ENCODE measurements at places on chromosomes 11 and 22.
A peak's percentile ranks its signal among the peaks of the same experiment; 100 is the strongest.

DNA sequence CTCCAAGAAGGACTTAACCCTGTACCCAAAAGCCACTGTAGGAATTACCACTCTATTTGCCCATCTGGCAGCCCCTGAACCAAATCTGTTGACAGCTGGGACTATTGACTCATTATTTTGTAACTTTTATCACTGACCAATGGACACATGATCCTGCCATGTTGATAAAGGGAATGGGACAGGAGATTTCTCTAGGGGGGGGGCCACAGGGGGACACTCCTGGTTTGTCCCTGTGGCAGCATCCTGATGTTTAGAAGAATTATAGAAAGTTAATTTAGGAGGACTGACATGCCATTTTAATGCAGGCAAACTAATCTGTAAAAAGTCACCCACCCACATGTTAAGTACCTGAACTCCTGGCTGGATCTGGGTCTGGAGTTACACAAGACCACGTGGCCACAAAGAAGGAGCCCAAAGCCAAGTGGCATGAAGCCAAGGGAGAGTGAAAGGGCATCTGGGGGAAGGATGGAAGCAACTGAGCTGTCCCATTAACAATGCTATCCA is 558.1 kb downstream of the ETS1 start:
- no peak for DNase-seq

- DNase-seq: no peak
These were observed 22.1 kb downstream of the STIM1 start for GRCh38 chr11:3877364-3878257.

- no peak for DNase-seq
These were observed 66.3 kb downstream of the CABIN1 start for GRCh38 chr22:24077416-24077815.

DNA sequence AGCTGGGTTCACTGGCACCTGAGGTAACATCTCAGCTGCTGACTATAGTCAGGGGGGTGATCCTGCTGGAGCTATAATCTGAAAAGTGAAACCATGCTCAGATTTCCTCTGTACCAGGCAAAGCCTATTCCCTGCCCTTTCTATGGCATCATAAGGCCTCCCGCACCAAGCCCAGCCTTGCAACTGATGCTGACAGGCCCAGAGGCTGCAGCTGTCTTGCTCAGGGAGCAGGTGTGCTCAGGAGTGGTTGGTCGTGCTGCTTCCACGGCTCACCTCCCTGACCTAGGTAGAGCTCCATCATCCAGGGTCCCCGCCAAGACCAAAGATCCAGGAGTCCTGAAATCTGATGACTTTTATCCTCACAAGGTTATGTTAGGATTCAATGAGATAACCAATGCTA is 121.7 kb downstream of the FEZ1 start:
- DNase-seq: no peak

DNA sequence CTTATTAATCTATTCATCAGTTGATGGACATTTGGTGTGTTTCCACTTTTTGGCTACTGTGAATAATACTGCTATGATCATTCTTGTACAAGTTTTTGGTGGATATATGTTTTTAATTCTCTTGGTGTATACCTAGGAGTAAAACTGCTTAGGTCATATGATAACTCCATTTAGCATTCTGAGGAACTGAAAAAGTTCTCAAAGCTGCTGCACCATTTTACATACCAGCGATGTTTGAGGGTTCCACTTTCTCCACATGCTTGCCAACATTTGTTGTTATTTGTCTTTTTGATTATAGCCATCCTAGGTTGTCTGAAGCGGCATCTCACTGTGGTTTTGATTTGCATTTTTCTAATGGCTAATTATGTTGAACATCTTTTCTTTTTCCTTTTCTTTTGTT is 4.1 kb upstream of the ACER3 start:
- DNase-seq: no peak

GRCh38 chr11:46918083-46918787 is at the start of gene LRP4:
Gene LRP4, minus strand, starts transcription at chr11:46918550. Its CDS starts 171 bp downstream, at chr11:46918379.
- peak; percentile 57 for DNase-seq

DNA sequence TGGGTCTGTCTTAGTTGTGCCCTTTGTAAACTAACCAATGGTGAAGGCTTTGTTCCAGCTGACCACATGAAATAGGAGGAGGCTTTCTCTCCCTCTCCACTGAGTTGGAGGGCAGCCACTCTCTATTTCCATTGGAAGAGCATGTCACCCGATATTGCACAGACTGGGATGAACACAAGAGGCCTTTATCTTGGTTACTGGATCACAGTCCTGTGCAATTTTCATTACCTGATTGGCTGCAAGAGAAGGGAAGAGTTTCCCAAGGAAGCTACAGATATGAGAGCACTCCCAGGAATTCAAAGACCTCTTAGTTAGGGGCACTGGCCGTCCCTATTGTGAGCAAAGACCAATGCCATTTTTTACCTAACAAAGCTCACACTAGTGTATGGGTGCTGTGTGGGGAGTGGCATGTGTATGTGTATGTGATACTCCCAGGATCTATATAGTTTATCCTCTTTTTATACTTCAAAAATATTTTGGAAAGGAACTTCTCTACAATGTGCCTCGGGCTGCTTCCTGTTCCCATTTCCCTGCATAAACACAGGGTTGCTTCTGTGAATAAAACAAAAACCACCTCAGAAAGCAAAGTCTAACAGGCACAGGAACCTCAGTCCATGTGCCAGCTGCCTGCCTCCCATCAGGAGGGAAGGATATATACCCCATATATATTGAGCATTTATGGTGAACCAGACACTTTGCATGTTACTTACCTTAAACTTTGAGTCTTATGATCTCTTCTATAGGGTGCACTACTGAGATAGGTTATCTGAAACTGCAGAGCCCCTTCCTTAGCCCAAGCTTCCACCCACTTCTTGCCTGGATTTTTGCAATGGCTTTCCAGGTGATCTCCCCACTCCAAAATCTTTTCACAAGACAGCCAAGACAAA is 126.5 kb downstream of the RASSF10 start:
- no peak for DNase-seq

GRCh38 chr22:44449061-44449682 is 48.9 kb downstream of the RTL6 start:
- DNase-seq: no peak

DNA sequence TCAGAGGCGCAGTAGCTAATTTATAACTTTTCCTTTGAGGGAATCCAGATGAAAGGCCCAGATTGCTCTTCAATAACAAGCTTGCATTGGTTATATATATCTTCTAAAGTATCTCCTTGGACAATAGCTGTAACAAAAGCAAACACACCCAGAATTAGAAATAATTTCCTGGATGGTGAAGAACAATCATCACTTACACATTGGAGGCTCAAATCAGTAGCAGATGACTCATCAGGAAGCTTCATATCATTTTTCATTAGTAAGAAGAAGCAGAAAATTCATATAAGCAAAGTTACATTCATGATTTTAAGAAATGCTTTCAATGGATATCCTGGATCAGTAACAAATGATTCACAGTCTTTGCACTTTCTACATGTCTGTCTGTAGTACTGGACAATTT is 173.6 kb upstream of the CCDC90B start:
- DNase-seq: no peak

DNA sequence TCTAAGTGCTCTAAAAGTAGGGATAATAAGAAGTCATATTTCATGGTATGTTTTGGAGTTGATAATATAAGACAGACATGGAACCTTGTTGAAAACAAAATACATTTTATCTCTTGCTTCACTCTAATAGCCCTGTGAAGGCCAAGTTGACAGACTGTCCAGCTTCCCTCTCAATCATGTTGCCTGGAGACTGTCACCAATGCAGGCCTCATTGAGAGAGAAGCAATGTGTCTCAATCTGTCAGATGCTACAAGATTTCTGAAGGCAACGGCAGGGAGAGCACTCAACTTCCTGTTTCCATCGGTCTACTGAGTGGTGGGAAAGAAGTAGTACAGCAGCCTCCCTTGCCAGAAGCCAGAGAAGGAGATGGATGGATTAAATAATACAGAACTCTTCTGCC is 23.6 kb upstream of the FJX1 start:
- DNase-seq: no peak

DNA sequence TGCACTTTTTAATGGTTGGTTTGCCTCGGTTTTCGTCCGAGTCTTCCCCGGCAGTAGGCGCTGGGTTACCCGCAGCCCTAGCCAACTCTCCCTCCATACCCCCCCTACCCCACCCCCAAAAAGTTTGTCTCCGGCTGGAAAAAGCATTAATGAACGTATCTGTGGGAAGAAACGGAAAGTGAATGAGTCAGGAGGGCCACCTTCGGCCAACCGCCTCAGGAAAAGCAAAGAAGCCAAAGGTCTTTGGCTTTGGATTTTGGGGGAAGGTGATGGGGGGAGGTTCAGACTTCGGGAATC is 508 bp upstream of the FLI1 start:
- no peak for DNase-seq

DNA sequence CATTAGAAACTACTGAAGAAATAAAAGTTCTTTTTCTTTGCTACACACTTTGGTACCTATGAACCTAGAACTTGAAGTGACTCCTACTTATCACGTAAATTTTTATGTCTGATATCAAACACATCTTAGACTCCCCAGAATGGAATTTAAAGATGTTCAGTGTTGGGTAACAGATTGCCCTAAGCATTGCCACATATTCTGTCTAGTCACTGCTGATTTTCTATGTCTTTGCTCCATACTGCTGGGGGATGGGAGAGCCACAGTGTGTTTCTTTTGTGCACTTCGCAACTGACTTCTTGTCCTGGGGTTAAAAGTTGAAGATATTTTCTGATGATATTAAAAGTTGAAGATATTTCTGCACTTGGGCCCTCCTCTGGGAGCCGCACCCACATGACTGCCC is 19.4 kb upstream of the MYO18B start:
- DNase-seq: no peak
